RCC 7860 (cell line): ENCODE measurements at places on chromosomes 7 and 10.

- no peak for DNase-seq
Observed at GRCh38 chr10:4825456-4825867, 545 bp upstream of the AKR1E2 start.

- no peak for DNase-seq
Observed at GRCh38 chr10:36634916-36635315, 490.5 kb upstream of the ANKRD30A start.

GRCh38 chr10:5828725-5829124 is 15.5 kb upstream of the GDI2 start:
- DNase-seq = no peak

GRCh38 chr10:549391-549790 is 140.1 kb downstream of the DIP2C start:
- no peak for DNase-seq

GRCh38 chr7:137296576-137296975 is 47.0 kb downstream of the PTN start:
- DNase-seq = no peak

- DNase-seq = no peak
Observed at GRCh38 chr10:53744746-53745145, 972.2 kb upstream of the MBL2 start.

DNA sequence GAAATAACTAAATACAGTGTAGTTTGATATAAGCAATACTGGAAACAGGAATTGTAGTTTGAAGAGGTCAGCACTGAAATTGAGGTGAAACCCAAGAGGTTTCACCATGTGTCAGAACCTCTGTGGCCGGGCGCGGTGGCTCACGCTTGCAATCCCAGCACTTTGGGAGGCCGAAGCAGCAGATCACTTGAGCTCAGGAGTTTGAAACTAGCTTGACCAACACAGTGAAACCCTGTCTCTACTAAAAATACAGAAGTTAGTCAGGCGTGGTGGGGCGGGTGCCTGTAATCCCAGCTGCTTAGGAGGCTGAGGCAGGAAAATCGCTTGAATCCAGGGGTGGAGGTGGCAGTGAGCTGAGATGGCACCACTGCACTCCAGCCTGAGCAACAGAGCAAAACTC is 13.7 kb downstream of the AHCYL2 start:
- no peak for DNase-seq

- no peak for DNase-seq
Observed at GRCh38 chr7:390761-391410, 100.9 kb downstream of the FOXL3 start.

DNA sequence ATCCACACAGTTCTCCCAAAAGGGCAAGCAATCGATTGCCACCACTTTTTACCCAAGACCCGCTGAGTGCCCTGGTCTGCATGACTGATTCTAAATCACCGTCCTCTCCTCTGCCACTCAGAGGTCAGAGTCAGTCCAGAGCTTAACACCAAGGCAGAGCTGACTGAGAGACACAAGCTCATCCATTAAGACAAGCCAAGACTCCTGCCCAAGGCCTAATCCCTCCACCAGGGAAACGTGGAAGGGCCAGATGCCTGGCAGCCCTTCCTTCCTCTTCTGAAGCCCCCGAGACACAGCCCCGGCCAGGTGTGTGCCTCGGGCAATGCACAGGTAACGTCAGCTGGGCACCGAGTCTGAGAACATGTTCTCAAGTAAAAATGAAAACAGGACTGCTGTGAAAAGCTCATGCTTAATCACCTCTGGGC is 51.7 kb downstream of the DIP2C start:
- no peak for DNase-seq

- DNase-seq = no peak
Observed at GRCh38 chr7:139058943-139059342, 23.1 kb upstream of the ZC3HAV1L start.

DNA sequence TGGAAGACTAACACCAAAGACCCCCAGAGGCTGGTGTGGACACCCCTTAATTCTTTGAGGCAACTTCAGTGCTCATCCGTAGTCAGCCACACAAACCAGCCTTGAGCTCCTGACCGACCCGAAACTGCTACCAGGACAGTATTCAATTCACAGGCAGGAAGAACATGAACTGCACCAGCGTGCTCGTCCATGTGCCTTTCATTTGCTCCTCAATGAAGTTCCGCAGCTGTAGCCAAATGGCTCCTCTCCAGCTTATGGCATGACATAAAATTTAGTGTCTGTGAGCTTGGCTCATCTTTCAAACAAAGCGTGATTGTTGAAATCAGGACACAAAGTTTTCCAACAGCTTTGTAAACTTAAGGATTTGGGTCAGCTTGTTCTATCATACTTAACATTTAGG is 144.1 kb upstream of the FAM171A1 start:
- DNase-seq = no peak

DNA sequence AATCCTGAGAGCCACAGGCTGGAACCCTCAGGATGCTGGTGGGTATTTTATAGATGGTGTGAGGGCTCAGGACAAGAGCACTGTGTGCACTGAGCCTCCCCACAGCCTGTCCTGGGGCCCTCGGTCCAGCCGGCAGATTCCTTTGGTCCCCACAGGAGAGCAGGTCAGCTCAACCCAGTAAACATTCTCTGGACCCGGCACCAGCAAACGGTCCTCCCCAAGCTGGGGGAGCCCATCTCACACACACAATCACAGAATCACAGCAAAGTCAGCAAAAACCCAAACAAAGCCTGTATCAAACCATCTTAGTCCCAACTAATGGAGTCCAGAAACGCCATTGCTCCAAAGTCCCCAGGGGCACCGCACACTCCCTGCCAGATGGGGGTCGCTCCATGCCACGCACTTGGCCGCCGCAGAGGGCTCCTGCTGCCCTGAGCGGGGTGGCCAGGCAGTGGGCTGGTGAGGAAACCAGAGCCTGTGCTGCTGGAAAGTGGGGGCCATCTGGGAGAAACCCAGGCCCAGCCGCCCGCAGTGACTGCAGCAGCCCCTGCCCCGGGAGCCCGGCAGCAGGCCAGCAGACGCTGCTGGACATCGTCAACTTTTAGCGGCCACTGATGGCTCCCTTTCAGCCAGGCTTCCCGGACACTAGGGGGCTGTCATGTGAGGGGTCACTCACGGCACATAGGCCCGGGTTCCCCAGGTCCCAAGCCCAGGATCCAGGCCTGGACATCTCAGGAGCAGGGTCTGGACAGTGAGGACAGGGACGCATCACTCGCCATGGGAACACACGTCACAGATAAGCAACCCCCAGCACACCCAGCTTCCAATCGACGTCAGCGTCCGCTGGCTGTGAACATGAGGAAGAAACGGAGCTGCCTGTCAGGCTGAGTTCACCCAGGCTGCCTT is 52.6 kb downstream of the DPYSL4 start:
- no peak for DNase-seq
